ENCODE measurements at places on chromosomes 3 and 15.

DNA sequence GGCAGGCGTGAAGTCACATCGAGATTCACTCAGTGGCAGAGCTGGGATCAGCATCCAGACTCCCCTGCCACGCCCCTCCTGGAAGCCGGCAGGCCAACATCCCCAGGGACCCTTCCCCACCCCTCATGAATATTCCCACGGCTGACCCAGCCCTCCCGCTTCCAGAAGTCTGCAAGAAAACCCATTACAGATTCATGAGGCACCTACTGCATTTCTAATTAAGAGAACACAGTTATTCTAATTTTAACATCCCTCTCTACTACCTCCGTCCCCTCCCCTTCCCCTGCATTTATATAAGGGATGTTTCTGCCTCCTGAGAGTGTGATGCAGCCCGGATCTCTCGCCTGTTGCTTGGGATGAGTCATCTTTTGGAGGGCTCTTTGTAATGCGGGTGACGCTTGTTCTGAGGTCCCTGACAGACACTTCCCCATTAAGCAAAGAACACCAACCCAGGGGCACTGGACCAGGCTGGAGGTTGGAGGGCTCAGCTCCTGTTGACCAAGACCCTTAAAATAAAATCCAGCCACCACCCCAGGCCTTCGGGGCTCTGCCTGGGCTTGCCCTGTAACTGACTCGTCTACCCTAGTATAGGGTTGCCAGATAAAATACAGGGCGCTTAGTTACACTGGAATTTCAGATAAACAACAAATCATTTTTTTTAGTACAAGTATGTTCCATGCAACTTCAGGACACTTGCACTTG, 118.7 kb downstream of the NUP210 start:
- no peak for DNase-seq

GRCh38 chr3:27628026-27628750, 93.9 kb downstream of the EOMES start:
- DNase-seq = no peak

- no peak for DNase-seq
Observed at GRCh38 chr3:27681249-27681748, 40.8 kb downstream of the EOMES start.

DNA sequence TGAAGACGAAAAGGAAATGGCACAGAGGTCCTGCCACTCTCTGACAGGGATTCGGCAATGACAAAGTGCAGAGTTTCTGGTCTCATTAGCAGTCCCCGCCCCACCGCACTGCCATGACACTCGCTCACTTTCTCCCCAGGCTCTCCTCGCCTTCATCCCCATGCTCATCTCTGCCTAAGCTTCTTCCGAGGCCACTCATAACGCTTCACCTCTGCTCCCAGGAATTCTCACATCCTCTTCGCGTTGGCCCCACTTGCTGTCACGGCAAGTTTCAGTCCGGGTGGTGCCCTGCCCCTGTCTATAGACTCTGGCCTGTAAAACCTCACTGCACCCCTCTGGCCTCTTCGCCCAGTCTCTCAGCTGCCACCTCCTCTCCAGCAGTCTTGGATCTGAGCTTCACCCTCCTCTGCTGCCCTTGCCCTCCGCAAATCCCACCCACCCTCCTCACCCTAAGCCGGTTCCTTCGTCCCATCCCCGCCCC, 654 bp downstream of the RUBCN start:
- peak; percentile 18 for DNase-seq

GRCh38 chr3:56042326-56042951, 425.8 kb downstream of the ERC2 start:
- no peak for DNase-seq

DNA sequence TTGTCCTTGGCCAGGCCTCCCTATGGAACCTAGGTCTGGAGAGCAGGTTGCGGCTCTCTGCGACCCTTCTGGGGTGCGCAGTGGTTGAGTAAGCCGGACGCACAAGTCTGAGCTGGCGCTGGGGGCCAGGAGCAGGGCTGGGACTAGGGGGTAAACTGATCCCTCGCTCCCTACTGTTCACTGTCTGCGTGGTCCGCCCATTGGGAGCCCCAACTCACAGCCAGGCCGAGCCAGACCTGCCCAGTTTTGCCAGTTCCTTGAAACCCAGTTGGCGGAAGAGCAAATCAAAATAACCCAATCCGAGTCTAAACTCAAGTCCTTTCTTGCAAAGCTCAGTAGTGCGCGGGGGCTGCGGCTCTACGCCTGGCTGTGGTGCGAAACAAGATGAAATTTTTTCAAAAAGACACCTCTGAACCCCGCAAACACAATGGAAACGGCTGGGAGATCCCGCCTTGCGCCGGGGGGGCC, 17.5 kb downstream of the RGMA start:
- DNase-seq = no peak

DNA sequence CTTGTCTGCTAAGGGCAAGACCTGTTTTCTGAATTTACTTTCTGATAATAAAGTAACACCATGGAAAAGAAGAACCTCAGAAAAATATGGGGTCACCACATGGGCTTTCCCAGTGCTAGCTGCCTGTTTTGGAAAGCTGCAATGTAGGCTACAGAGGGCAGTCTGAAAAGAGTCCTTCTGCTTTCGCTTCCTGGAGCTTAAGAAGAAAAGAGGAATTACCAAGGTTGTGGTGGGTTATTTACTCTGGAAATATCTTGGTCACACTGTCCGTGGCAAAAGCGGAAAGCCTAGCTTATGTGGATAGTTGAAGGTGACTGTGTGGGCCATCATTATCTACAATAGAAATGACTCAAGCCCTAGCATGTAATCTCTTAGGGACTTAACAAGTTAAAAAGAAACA, 31.7 kb upstream of the IP6K2 start:
- no peak for DNase-seq

- DNase-seq = no peak
Observed at GRCh38 chr3:144875211-144875610, 903.6 kb downstream of the DIPK2A start.

GRCh38 chr3:57048052-57048671, 12.3 kb upstream of the SPATA12 start:
- DNase-seq = no peak

GRCh38 chr15:47294765-47295259, 422.5 kb upstream of the SEMA6D start:
- no peak for DNase-seq

GRCh38 chr15:78216276-78217104, 17.9 kb downstream of the ACSBG1 start:
- no peak for DNase-seq

All from activated CD8-positive, alpha-beta memory T cell treated with anti-CD3 and anti-CD28 coated beads for 1 hour (primary cell).